ENCODE measurements at places on chromosomes 1 and 21.

- DNase-seq, result no peak
Observed at GRCh38 chr1:28801461-28801860, 10.5 kb upstream of the OPRD1 start.

DNA sequence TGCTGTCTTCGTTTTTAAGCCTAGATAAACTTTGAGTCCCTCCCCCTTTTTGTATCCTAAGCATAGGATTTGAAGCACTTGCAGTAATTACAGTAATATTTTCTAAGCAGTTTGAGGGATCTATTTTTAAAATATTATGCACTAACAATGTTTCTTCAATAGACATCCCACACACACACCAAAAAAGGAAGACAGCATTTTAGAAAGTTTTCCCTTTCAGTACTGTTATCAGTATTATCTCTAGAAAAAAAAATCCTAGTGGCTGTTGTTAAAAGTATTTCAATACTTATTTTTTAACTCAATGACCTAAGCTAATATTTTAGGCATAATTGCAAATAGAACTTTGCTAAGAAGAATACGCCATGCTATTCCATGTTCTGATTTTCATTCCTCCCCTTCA lies 15.1 kb downstream of the MCOLN3 start:
- no peak for DNase-seq

DNA sequence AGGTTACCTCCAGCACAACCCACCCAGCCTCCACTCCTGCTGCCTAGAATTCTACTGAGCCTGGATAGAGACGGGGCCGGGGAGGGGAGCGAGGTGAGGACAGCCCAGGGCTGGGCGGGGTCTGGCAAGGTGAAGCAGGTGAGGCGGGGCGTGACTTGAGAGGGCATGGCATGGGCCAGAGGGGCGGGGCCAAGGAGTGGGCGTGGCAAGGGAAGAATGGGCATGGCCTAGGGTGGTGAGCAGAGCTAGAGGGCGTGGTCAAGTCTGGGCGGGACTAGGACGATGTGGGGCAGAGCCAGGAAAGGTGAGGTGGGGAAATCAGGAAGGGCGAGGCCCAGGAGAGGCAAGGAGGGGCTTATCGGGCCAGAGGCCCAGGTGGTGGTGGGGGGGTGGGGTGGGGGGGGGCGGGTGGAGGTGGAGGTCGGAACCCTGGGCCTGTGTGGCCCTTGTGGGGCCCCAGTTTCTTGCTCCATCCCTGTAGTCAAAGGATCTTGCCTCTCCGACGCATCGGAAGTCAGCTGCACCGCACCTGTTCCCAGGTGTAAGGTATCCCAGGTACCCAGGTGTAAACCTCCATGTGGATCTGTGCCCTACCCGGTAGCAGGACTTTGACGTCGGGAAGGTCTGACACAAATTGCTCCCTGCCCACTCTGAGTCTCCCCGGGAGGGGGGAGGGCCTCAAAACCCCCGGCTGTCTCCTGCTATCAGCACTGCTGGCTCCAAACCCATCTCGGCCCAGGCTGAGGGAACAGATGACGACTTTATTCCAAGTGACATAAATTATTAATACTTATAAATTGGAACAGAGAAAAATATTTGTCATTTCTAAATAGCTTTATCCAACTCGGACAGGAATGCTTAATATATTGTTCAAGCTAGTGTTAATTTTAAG lies 32.9 kb upstream of the UTS2 start:
- DNase-seq, result peak; percentile 92

DNA sequence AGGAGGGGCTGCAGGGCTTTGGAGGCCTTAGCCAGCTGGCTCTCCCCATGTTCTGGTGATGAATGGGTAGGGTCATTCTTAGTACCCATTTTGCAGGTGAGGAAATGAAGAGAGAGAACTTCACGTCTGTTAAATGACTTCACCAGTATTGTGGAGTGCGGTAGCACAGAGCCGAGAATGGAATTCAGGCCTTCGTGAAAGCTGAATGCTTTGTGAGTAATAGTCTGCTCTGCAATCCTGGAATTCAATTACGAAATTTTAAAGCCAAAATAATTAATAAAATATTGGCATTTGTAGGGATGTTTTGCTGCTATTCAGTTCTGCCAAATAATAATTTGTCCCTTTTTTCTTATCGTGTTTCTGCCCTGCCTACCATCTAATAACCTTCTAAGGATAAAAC lies 197.7 kb downstream of the GREM2 start:
- DNase-seq, result no peak

DNA sequence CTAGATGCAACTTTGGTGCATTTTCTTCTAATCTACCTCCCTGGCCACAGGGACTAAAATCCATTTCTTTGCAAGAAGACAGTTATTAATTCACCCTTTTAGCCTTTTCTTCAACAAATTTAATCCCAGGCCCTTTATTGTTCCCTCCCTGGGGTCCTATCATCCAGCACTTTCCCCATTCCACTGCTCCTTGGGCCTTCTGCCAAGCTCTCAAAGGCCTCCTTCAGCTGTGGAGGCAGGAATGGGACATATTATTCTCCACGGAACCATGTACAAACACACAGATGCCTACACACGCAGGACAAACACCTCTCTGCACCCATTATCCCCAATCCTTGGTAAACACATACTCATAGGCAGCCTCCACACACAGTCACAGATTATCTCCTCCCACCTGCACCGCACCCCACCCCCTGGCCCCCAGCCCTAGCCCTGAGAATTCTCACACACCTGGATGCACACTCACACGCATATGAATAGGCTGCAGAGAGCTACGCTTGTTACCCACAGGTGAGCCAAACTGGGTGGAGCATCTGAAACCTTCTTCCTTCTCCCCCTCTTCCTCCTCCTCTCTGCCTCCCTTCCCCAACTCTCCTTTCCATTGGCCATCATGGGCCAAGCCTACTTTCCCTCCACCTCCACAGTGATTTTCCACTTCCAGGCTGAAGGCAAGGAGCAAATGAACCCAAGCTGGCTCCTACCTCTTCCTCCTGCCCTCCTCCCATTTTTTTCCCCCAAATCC lies 11.7 kb downstream of the TAGLN2 start:
- DNase-seq, result no peak

DNA sequence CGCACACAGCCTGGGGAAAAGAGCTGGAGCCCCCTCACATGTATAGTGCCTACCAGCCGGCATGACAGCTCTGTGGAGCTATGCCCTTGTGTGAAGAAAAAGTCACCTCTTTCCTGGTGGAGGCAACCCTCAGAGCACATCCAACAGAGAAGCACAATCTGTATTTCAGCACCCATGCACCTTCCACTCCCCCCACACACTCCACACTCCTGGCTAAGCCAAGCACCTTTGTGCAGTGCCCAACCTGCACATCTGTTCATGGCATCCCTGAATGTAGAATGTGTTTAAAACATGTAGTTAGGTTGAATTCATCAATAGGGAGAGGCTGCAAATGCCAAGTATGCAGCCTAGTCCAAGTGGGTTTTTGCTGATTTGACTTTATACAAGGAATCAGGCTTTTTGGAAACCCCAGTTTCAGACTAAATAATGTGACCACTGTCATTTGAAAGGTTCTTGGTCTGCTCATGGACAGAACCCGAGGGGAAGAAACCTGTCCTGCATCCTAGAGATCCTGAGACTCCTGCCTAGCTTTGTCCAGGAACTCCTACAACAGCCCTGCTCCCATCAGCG lies 197.1 kb downstream of the TOMM20 start:
- no peak for DNase-seq

DNA sequence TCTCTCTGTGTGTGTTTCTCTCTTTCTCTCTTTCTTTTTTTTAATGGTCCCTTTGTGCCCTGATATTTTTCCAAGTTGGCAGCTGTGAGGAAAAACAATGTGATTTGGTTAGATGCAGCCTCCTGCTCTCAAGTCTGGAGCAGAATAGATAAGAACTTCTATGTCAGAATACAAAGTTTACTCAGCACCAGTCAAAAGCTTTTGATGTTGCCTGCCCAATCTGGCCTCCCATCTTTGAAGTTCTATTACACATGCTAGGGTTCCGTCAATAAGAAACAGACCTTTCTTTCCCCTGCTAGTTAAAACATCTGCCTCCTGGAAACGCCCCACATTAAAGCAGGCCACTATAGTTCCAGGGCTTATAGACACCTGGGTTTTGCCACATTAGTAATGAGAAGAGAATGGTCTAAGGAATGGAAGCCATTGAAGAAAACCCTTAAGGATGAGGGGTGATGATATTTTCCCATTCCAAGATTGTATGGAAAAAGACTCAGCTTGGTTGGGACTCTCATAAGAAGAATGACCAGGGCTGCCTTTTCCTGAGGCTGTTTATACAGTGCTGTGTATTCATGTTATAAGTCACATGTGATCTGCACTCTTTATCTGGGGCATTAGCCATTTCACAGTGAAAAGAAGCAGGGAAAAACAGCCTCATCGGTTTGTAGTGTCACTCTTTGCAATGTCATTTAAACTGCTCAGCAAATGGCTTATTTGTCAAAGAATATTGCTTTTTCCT lies 414.7 kb upstream of the PROX1 start:
- DNase-seq, result no peak

GRCh38 chr1:223733898-223734852 lies 21.8 kb downstream of the CAPN2 start:
- DNase-seq, result peak; percentile 37

DNA sequence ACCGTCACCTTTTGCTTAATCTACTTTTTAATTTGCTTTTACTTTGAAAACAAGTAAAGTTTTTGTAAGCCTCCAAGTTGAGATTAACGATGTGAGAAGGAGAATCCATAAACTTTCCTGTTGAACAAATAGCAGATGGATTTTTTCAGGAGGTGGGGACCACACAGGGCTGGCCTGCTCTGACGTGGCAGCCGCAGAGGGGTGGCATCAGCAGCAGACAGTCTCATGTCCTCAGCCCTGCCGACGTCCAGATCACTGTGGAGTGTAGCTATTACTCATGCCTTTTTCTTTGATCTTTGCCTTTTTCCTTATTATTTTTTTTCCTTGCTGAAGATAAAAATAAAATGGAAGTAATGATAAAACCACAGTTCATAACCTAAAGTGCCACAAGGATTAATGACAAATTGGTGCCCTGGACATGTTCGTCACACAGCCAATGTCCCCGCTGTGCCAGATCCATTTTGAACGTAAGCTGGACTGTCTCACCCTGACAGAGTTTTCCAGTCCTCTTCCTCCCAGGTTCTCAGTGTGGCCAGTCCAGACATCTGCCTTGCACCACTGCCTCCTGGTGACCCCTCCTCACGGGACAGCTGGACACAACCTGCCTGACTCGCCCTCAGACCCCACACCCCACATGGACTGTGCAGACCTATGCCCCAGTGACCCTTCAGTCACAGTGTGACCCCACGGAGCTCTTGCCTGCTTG lies 15.4 kb upstream of the ZBTB21 start:
- no peak for DNase-seq

DNA sequence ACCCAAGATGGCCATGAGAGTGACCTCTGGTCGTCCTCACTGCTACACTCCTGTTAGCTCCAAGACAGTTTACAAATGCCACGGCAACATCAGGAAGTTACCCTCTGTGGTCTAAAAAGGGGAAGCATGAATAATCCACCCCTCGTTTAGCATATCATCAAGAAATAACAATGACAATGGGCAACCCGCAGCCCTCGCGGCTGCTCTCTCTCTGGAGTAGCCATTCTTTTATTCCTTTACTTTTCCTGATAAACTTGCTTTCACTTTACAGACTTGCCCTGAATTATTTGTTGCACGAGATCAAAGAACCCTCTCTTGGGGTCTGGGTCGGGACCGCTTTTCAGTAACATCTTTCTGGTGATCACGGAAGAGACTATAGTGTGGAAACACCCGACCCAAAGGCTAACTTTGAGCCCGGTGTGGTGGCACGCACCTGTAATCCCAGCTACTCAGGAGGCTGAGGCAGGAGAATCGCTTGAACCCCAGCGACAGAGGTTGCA lies 19.8 kb upstream of the COX20 start:
- no peak for DNase-seq

- no peak for DNase-seq
Observed at GRCh38 chr1:186609183-186609582, 71.0 kb downstream of the PTGS2 start.

- no peak for DNase-seq
Observed at GRCh38 chr1:2326524-2326923, 64.8 kb downstream of the MORN1 start.

DNA sequence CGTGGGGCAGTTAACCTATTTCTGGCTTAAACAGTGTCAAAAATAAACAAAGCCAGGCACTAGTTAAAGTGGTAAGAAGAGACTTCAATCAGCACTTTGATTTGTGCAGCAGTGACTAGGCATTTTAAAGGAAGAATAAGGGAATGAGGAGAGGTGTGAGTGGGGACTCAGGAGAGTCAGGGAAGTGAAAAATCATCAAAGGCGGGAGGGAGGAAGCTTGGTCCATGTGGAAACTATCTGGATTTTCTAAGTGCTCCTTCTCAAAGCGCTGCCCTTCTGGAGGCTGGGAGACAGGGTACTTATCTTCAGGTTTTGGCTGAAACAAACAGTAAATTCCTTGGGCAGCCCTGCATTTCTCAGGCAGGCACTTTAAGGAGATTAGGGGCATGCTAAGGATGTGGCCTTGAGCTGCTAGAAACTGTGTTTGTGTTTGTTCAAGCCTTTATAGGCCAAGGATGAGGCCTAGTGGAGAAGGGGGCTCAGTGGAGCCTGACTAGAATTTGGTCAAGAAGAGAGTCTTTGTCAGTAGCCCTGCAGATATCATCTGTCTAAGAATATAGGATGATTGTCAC lies 486.5 kb downstream of the SIPA1L2 start:
- no peak for DNase-seq

DNA sequence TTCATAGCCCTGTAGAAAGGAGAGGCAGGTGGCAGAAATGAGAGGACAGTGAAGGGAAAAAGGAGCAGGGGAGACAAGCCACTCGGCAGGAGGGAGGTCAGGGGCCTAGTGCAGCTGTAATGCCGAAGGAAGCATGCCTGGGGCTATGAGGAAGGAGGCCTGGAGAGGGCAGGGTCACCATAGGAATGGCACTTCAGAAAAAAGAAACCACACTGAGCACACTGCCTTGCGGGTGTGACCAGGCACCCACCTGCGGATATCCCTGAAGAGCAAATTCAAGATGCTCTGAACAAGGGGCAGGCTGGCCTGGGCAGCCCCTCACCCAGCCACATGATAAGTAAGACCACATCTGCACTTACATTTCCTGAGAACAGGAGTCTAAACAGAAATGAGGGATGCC lies 104.7 kb downstream of the JAK1 start:
- peak; percentile 29 for DNase-seq

GRCh38 chr1:40385437-40386358 lies 12.2 kb downstream of the SMAP2 start:
- peak; percentile 43 for DNase-seq

- DNase-seq, result no peak
Observed at GRCh38 chr1:4219826-4220225, 319.8 kb upstream of the C1orf174 start.

GRCh38 chr1:30191154-30191702 lies 532.2 kb downstream of the MATN1 start:
- peak; percentile 18 for DNase-seq

Measured in transverse colon (tissue), 4 donors.